ENCODE measurements at places on chromosomes 6 and 20. TPM values are rescaled to one million over a fixed set of nuclear protein-coding genes. Genes with fewer than 3 reads are reported as not detected.
A peak's percentile ranks its signal among the peaks of the same experiment; 100 is the strongest.

GNAS-AS1 gene
- 1.7 TPM for total RNA-seq

TMEM200A gene
- not detected for total RNA-seq

- DNase-seq: no peak
Observed at GRCh38 chr6:56570413-56571359, 72.0 kb downstream of the DST start.

DNA sequence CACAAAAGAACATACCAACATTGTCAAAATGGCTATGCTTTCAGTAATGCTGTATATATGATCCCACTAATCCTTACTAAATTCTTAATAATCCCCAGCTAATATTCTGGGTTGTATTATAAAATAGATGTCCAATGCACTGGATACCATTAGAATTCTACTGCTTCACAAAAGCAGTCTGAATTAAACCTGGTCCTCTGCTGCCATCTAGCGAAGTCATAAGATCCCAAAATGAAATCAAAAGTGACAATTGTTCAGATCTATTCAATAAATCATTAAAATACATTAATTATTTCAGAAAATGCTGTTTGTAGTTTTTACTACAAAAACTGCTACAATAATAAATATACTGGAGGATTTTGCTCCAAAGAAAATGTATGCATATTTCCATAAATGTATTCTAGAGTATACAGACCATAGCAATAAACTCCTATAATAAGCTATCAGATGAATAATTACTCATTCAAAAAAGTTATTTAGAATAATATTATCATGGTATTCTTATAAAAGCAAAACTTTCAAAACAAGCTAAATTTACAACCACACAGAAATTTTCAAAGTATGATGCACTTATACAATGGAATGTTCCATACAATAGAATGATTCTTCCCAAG lies 92.6 kb downstream of the RNGTT start:
- DNase-seq: peak; percentile 3

- no peak for DNase-seq
Observed at GRCh38 chr6:73969971-73970970, 274.3 kb downstream of the CD109 start.

GRCh38 chr20:7540923-7541322 lies 399.3 kb downstream of the HAO1 start:
- DNase-seq: no peak

- DNase-seq: no peak
Observed at GRCh38 chr6:136795996-136796395, 3.7 kb upstream of the MAP3K5 start.
